Dorsolateral prefrontal cortex (tissue), 122 donors: ENCODE measurements at places on chromosomes 13 and 19.

GRCh38 chr13:90299238-90299637, 1048.2 kb upstream of the MIR17HG start:
- no peak for DNase-seq

DNA sequence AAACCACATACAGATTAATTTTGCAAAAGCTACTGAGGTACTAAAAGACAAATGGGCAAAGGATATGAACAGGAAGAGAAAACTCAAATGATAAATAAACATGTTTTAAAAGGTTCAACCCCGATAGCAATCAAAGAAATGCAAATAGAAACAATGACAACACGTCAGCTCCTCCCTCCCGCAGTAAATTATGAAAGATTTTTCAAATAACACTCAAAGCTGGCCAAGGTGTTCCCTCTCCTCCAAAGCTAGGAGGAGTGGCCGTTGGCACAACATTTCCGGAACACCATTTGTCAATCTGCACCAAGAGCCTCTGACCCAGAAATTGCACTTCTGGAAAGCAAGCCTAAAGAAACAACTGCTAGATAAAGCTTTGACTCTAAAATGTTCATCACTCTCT, 28.3 kb downstream of the INSR start:
- no peak for DNase-seq

GRCh38 chr19:55690769-55691545, 15.9 kb downstream of the EPN1 start:
- peak; percentile 19 for DNase-seq

GRCh38 chr13:111899714-111900389, 167.1 kb upstream of the SOX1 start:
- peak; percentile 31 for DNase-seq

DNA sequence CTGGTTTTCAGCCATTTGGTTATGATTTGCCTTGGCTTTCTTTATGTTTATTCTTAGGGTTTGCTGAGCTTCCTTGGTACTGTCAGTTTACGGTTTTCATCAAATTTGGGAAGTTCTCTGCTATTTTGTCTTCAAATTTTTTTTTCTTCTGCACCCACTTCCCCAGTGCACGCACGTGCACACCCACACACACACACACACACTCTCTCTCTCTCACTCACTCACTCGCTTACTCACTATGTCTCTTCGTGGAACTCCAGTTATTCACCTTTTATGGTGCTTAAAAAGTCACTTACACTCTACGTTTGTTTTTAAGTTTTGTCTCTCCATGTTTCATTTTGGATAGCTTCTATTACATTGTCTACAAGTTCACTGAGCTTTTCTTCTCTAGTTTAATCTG, 7.1 kb downstream of the AKAP11 start:
- no peak for DNase-seq

- DNase-seq: no peak
Measured at GRCh38 chr13:33345842-33346241, 60.3 kb upstream of the STARD13 start.

GRCh38 chr13:58324161-58324560, 692.6 kb downstream of the PCDH17 start:
- DNase-seq: no peak

DNA sequence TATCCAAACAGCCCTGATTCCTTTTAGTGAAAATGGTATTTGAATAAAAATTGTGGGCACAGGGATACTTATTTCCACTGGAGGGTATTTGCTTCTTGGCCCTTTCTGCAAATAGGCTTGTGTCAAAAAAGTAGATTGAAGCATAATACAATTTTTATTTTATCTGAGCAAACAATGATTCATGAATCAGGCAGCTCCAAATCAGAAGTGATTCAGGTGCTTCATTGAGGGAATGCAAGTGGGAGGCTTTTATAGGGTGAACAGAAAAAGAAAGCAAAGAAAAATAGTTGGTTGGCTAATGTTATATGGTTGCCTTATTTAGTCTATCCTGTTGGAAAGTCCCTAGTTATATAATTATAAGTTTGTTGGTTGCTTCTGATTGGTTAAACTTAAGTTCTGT, 117.9 kb downstream of the ITGBL1 start:
- DNase-seq: no peak

DNA sequence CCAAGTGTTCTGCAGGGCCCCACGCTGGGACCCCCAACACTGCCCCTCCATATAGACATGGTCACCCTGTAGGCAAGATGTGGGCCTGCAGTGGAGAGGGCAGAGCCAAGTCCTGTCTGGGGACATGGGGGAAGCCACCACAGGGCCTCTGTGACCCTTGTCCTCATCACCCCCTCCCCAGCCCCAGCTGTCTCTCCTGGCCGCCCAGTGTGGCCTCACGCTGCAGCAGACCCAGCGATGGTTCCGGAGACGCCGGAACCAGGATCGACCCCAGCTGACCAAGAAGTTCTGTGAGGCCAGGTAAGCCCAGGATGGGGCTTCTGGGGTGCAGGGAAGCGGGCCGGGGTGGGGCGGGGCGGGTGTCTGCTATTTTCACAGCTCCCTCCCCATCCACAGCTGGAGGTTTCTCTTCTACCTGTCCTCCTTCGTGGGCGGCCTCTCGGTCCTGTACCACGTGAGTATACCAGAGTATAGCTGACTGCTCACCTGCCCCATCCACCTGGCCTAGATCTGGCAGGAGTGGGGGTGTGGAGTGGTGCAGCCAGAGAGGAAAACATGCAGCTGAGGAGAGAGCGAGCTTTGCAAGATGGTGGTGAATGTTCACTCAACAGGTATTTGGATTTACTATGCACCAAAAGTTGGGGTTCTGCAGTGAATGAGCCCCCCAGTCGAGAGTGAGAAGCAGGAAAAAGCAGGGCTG, 46.4 kb downstream of the CERS4 start:
- no peak for DNase-seq

DNA sequence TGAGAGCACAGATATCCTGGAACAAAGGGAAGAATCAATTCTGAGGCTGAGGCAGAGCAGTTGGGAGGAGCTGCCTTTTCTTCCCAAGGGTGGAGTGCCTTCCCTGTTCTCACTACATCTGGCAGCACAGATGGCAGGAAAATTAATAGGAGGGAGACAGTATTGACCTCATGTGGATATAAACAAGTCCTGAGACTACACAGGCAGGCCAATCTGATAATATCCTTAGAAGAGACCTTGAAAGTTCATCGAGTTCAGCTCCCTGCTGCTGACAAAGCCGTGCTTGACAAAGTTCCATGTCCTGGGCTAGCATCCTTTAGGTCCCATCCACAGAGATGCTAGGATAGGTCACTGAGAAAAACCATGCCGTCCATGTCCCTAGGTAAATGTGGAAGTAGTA, 1451.5 kb downstream of the EFNB2 start:
- DNase-seq: no peak

- no peak for DNase-seq
Measured at GRCh38 chr19:10018786-10019185, 5.5 kb downstream of the RDH8 start.

GRCh38 chr19:1144741-1145140, 29.3 kb downstream of the SBNO2 start:
- DNase-seq: no peak

- DNase-seq: no peak
Measured at GRCh38 chr19:28034936-28035335, 1178.0 kb downstream of the UQCRFS1 start.

DNA sequence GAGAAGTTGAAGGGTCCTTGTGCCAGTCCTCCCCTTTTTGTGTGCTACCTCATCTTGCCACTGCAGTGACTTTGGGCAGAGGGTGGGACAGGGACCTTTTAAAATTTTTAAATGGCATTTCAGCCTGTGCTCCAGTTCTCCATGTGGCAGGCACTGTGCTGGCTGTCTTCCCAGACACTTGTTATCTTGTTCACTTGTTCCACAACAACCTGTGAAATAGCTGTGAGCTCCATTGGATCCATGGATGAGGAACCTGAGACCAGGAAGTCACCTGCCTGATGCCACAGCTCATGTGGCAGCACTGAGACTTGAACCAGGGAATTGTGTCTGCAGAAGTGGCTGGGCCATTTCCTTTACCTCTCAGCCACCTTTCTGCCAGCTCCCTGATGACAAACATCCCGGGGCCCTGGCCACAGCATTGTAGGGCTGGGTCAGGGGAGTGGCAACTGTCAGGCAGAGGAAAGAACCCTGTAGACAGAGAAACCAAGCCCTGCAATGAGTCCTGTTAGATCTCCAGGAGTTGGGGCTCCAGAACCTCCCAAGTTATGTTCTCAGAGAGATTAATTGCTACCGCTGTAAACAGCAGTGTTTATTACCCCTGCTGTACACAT, 6.4 kb downstream of the EGLN2 start:
- no peak for DNase-seq

- no peak for DNase-seq
Measured at GRCh38 chr19:10718205-10719196, 622 bp downstream of the DNM2 start.

DNA sequence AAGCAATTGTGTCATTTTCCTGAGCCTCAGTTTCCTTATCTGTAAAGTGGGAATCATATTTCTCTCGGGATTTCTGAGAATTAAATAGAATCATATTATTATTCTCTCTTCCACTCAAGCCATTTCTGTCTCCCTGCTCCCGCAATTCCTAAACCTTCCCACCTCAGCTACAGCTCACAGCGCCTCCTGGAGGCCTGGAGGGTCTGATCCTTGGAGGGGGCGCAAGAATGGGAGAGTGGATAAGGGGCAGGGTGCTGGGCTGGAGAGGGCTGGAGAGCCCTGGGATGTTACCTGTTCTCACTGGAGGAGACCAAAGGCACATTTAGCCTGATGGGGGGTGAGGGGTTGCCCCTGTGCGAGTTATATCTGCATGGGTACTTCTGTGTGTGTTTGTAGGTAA, 31.1 kb upstream of the CYP2S1 start:
- DNase-seq: no peak

DNA sequence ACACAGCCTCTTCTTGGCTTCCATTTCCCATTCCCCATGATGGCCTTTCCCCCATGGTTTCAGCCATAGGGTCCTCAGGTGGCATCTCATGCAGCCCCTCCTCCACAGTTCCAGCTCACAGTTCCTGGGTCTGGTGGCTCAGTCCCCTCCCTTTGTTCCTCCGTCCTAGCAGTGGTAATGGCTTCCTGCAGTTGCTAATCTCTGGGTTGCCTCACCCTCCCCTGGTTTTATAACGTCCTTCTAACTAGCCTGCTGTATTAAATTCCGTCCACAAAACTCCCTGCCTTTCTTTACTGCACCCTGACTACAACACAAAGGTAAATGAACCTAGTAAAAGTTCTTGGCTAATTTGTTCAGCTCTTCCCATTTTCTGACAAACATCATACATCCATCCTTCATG, 30.9 kb downstream of the CCDC70 start:
- DNase-seq: no peak

GRCh38 chr13:95228130-95228529, 73.1 kb downstream of the ABCC4 start:
- no peak for DNase-seq

GRCh38 chr19:42024622-42025111, 30.6 kb upstream of the ATP1A3 start:
- no peak for DNase-seq

GRCh38 chr13:57666131-57666953, 34.8 kb downstream of the PCDH17 start:
- DNase-seq: no peak

- no peak for DNase-seq
Measured at GRCh38 chr19:9789066-9789465, 20.5 kb upstream of the ZNF846 start.

DNA sequence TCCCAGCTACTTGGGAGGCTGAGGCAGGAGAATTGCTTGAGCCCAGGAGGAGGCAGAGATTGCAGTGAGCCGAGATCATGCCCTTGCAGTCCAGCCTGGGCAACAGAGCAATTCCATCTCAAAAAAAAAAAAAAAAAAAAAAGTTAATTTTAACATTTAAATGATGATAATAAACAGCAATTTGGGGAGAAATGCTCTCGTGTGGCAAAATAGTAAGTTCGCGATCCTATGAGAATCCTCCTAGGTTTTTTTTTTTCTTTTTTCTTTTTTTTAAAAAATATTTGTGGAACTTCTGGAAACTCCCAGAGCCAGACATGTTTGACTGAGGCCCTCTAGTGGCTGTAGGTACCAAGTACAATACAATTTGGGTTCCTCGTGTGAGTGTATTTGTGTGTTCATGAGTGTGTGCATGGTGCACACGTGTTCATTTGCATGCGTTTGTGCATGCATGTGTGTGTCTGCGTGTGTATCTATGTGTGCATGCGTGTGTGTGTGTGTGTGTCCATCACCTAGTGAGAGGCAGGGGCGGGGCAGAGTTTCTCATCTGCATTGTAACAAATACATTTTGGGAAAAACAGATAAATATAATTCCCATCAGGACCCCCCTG, 31.2 kb downstream of the TMPRSS9 start:
- DNase-seq: no peak

GRCh38 chr13:83796364-83796763, 85.9 kb downstream of the SLITRK1 start:
- DNase-seq: no peak

- DNase-seq: no peak
Measured at GRCh38 chr19:51621178-51621577, 9.0 kb downstream of the SIGLEC5 start.

- DNase-seq: peak; percentile 89
Measured at GRCh38 chr19:13060964-13061927, 41.4 kb downstream of the LYL1 start.

DNA sequence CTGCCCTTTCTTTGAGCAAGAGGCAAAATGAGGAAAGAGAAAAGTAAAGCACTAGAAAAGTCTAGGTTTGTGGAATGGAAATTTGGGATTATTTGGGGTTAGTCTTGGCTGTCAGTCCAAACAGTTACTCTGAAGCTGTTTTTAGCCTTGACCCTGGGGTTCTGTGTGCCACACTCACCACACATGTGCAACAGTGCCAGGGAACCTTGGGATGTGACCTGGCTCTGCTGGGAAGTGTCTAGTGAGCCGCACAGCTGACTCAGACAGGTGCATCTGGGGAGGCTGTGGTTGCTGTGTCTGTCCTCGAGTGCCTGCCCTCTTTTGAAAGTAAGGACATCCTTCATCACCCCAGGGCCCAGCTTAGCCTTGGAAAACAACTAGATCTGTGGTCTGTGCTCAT, 15.8 kb downstream of the MICOS13 start:
- no peak for DNase-seq

- DNase-seq: no peak
Measured at GRCh38 chr19:2952953-2953481, 8.2 kb upstream of the ZNF77 start.

DNA sequence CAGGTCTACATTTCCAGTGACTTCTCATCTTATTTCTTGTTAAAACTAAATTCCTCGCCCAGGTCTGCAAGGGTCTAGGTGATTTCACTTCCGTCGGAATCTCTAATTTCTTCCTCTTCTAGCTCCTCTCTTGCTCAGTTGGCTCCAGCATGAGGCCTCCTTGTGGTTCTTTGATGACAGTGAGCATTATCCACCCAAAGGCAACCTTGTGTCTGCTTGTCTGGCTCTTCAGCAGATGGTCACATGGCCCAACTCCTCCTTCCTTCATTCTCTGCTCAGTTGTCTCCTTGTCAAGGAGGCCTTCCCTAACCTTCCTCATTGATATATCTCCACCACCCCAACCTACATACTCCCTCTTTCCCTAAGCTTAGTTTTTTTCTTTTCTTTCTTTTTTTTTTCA, 1391.4 kb downstream of the EFNB2 start:
- no peak for DNase-seq
